ENCODE measurements at places on chromosomes 1 and 21. TPM values are rescaled to one million over a fixed set of nuclear protein-coding genes. Genes with fewer than 3 reads are reported as not detected.
A peak's percentile ranks its signal among the peaks of the same experiment; 100 is the strongest.

SPRR1A gene
- polyA plus RNA-seq = not detected

IGSF3 gene
- polyA plus RNA-seq = 0.49 TPM

EMC1 gene
- 18.9 TPM for polyA plus RNA-seq

PGLYRP3 gene
- not detected for polyA plus RNA-seq

PAPPA2 gene
- polyA plus RNA-seq = 0.05 TPM

SPRR3 gene
- polyA plus RNA-seq = not detected

DNA sequence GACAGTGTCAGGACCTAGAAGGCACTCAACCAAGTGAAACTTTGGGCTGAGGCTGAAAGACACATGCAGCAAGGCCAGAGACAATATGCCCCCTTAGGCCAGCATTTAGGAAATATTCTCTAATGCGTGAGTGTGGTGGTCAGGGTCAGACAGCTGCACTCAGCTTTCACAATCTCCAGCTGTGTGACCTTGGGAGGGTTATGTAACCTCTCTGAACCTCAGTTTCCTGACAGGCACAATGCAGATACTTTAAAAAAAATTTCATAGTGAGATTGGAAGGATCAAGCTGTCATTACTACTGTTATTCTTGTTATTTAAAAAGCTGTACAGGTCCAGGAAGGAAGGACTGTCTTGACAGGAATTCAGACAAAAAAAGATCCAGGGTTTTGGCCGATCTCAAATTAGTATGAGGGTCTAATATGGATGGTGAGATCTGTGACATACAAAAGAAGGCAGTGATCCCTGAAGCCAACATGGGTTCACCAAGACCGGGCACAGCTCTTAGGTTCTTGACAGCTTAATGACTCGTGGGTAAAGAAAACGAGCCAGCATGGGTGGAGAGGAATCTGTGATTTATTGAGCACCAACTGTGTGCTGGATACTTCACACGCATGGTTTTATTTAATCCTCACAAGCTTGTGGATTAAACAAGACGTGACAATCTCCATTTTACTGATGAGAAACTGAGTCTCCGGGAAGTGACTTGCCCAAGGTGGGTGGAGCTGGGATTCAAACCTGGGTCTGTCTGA is 54.6 kb upstream of the POU3F1 start:
- DNase-seq = no peak

- peak; percentile 41 for DNase-seq
These were observed 345.3 kb upstream of the VAMP3 start for GRCh38 chr1:7425771-7426170.

DNA sequence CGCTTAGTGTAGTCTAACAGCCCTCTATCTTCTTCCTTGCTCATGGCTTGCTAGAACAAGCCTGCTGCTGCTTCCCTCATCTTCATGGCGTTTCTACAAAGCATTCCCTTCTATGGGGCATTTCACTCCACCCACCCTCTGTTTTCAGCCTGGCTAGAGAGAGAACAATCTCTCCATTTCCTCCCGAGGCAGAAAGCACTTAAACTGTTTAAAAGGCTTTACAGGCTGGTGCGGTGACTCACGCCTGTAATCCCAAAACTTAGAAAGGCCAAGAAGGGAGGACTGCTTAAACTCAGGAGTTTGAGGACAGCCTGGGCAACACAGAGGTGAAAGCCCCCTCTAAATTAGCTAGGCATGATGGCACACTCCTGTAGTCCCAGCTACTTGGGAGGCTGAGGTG is 17.8 kb downstream of the ORC1 start:
- DNase-seq = no peak

- no peak for DNase-seq
These were observed 1.1 kb upstream of the LMNA start for GRCh38 chr1:156113282-156113950.

DNA sequence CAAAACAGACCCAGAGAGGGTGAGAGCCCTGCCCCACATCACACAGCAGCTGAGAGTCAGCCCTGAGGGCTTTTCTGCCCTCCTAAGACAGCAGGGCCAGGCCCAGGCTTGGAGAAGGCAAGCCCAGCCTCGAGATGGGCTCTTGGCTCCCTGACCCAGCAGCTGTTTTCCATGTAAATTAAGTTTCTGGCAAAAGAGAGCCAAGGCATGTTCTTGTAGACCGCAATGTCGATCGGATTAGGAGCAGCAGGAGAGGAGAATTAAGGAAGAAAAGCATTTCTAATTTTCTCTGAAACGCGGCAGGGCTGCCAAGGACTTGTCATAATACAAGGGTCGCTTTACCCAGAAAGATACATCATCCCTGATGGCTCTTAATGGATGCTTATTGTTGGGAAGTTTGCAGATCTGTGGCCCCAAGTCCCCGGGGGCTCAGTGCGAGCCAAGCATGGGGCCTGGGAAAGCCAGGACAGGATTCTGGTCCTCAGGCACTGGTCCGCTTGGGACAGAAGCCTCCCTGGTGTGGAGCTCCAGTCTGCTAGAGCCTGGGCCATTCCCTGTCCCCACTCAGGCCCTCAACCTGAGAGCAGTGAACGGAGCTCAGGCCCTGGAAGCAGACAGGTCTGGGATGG is 62.8 kb downstream of the DMRTB1 start:
- no peak for DNase-seq

GRCh38 chr1:58898739-58899586 is 115.1 kb upstream of the JUN start:
- DNase-seq = peak; percentile 65

DNA sequence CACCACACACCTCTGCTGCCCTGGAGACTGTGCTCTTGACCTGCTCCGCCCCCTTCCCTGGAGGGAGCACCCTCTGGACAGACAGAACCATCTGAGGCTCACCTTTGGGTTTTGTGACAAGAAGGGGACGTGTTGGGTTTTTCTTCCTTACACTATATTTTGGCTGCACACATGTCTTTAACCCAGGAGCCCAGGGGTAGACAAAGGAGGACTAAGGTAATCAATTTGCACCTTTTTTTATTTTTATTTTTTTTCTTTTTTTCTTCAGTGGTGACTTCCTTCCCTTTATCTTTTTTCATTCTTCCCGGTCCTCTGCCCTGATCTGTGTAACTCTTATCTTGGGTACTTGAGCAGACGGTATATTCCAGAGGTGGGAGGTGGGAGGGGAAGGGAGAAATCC is 8.5 kb upstream of the TXLNA start:
- DNase-seq = no peak

- no peak for DNase-seq
These were observed 38.7 kb downstream of the GJA5 start for GRCh38 chr1:147721716-147722115.

- no peak for DNase-seq
These were observed 9.3 kb downstream of the AHCYL1 start for GRCh38 chr1:109993885-109994284.

GRCh38 chr1:9321480-9321849 is 28.8 kb downstream of the SPSB1 start:
- no peak for DNase-seq

- no peak for DNase-seq
These were observed 31.7 kb upstream of the WNT4 start for GRCh38 chr1:22174446-22175220.

- DNase-seq = no peak
These were observed 81.5 kb upstream of the LYPLAL1 start for GRCh38 chr1:219092206-219092605.

DNA sequence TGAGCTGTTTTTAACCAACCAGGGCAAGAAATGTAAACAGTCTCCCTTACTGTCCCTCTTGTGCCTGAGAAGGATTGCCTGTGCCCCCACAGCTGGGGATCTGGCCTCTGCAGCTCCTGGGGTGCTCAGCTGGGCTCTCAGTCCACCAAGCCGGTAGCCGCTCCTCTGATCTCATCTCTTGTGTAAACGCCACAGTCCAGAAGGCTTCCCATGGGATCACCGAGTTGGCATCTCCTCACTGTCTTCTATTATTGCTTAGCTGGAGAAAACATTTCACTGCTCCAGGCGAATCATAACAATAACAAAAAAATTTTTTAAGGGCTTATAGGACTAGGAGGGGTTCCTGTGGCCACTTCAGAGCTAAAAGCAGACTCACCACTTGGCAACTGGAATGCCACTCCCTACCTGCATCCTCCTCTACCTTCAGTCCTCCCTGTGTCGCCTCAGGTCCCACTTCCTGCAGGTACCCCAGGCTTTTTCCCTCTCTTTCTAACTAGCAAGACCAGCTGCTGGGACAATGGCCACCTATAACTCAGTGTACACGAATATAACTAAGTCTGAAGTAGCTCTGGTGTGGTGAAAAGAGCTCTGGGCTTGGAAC is 75.8 kb downstream of the ATP1A1 start:
- DNase-seq = no peak

DNA sequence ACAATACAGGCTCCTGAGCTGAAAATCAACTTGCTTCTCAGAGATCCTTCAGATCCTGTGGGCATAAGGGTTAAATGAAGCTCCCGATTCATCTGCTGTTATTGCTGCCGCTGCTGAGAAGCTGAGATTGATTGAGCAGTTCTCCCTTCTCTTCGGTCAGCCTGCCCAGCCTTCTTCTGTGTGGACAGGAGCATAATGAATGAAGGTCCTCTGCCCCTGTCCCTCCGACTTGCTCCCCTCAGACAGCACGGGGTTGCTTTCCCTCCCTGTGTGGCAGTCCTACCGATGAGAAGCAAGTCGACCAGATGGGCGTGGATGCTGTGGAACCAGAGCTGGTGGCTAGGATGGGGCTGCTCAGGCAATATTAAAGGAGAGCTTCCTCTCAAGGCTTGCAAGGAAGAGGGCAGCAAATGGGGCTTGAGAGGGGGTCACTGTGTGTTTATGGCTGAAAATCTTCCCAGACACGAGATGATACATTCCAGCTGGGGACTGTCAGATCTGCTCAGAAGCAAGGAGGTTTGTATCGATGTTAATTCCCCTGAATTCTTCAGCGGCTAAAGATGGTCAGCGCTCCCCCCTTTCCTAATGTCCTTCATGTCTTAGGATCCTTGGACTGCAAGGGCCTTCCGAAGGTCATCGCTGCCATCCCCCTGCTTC is 63.9 kb upstream of the GOLT1A start:
- no peak for DNase-seq

- DNase-seq = no peak
These were observed 32.7 kb upstream of the ZBTB40 start for GRCh38 chr1:22418933-22419382.

- DNase-seq = no peak
These were observed 118.9 kb downstream of the PRDM2 start for GRCh38 chr1:13818926-13819325.

GRCh38 chr1:29259802-29260441 is 23.6 kb downstream of the PTPRU start:
- DNase-seq = peak; percentile 83

DNA sequence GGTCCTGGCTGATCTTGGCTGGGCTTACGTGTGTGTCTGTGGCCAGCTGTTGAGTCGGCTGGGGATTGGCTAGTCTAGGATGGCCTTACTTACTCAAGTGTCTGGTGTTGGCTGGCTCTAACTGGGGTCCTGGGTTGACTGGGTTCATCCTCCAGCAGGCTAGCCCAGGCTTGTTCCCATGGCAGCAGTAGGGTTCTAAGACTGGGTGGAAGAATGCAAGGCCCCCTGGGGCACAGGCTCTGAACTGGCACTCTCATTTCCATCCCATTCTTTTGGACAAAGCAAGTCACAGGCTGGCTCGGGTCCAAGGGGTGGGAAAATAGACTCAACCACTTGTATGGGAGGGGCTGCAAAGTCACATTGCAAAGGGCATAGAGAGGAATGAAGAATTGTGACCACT is 7.9 kb upstream of the OPRD1 start:
- no peak for DNase-seq
